ENCODE measurements at places on chromosomes 12 and 14.

GRCh38 chr14:38404100-38404541 is 148.2 kb upstream of the CLEC14A start:
- DNase-seq: no peak

GRCh38 chr12:122730215-122731014 is at the start of gene HCAR1:
TSS of gene HCAR1 (minus strand) at chr12:122730844. CDS start at chr12:122730339, 505 bp downstream.
- peak; percentile 49 for DNase-seq

DNA sequence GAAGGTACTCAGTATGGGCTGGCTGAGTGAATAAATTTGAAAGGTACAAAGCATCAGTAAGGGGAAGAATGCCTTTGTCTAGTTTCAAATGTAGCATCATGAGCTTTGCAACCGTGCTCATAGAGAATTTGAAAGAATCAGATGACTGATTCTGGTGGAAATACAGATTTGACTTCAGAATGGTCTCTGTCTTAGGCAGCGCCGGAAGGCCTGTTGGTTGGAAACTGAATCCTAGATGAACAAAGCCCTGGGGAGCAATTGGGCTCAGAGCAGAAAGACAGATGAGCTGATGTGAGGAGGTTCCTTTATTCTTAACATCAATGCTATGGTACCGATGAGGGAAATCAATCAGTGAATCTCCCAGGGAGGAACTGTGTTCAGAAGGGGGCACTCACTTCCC is 137.3 kb downstream of the SNAPC1 start:
- no peak for DNase-seq

GRCh38 chr12:27709932-27710591 is 570 bp upstream of the MRPS35 start:
- no peak for DNase-seq

GRCh38 chr12:114123108-114123507 is 157.0 kb upstream of the RBM19 start:
- DNase-seq: no peak

DNA sequence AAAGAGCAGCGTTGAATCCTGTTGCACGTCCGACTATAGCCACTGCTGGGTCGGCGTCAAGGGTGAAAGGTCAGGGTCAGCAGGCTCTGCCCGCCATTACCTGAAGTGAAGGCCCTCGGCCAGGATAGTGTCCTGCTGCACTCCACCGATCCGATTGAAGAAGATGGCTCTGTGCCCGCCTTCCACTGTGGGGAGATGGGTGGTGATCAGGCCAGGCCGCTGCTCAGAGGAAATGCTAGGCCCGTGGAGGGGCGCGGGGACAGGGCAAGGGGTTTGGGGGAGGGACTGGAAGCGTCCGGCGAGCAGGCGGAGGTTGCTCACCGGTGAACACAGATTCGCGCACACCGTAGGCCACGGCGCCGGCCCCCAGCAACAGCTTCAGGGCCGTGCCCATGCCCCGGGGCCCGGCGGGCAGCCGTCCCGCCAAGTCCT is 352 bp downstream of the PHB2 start:
- no peak for DNase-seq

Measured in renal cortex interstitium (tissue), 15 donors.